SK-N-SH (cell line): ENCODE measurements at places on chromosomes 13 and 19. TPM values are rescaled to one million over a fixed set of nuclear protein-coding genes. Genes with fewer than 3 reads are reported as not detected.

- DNase-seq, result no peak
These were observed 8.9 kb downstream of the ZNF93 start for GRCh38 chr19:19909654-19910053.

- DNase-seq, result no peak
These were observed 36.6 kb downstream of the FOXO1 start for GRCh38 chr13:40629678-40630384.

DNA sequence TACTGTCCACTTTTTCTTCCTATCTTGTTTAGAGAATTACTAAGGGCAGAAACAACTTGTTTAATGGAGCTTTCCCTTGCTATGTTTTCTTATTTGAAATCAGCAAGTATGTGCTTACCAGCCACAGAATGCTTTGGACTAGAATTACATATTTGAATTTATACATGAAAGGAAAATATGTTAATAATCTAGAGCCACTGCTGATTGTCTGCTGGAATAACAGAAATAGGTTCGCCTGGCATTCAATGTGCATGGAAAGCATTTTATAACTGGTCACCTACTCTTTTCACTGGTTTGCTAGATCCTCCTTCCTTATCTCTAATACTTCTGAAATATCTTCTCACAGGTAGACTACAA lies 8.0 kb downstream of the EFNB2 start:
- no peak for DNase-seq

DNA sequence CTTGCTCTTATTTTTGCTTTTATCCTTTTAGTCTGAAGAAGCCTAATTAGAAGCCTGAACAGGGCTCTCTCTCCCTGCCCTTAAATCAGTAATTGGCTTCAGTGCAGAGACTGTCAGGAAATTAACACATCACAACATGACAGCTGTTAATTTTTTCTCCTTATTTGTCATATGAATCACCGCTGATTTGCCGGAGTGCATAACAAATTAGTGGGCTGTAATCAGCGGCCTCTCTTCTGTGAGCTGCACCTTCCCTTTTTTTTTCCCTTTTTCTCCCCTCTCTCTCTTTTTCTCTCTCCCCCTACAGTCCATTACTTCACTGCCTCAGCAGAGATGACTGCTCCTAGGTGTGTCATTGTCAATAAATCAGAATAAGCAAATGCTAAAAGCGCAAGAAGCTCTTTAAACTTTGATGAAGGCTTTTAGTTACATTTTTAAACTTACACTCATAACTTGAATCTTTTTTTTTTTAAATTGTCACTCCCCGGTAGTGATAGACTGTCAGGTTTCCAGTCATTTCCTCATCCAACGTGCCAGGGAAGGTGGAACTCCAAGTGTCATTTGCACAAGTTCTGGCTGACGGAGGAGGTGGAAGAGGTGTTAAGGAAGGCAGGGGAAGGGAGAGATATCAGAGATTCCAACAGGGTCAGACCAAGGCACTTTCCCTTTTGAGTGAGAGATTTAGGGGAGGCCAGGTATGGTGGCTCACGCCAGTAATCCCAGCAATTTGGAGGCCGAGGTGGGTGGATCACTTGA lies 197.1 kb upstream of the TSHZ3 start:
- no peak for DNase-seq

- no peak for DNase-seq
These were observed 99.7 kb downstream of the KCNRG start for GRCh38 chr13:50114961-50115360.

GRCh38 chr13:26448032-26448431 lies 109.5 kb upstream of the WASF3 start:
- DNase-seq, result no peak

DNA sequence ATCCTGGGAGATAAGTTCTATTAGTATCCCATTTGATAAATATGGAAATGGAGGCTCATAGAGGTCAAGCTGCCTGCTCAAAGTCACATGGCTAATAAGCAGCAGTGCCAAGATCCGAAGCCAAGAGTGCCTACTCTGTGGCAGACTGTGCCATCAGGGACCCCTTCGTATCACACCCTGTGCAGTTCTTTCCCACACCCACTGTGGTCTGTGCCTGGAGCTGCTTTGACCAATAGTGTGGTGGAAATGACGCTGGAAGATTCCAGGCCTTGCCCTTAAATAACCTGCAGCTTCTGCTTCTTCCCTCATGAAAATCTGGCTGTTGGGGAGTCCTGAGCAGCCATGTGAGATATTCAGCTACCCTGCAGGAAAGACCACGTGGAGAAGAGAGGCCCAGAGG lies 10.1 kb downstream of the OPA3 start:
- no peak for DNase-seq

GRCh38 chr13:31805841-31806240 lies 66.5 kb downstream of the RXFP2 start:
- no peak for DNase-seq

GRCh38 chr19:48477067-48477685 lies 8.0 kb downstream of the CYTH2 start:
- no peak for DNase-seq

DNA sequence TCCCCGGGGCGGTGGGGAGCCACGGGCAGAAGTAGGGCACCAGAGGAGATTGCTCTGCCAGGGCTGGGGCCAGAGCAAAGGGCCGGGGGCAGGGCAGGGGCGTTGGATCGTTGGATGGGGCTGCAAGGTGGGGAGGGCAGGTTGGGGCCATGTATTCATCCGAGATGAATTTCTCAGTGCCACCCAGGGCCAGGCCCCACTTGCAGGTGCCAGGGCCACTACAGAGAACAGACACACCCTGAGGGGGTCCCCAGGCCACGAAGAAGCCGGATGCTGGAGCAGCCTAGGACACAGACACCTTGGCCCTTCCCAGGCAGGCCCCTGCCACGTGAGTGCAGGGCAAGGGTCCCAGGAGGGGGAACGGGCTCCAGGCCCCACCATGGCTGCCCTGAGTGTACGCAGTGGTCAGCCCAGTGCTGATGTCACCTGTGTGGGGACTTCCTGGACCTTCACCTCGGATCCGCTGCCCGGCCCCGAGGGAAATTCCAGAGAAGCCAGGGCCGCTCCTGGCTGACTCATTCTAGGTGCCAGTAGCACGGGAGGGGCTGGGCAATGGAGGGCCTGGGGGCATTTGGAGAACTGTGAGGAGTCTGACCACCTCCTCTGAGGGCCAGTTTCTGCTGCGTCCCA lies 9.6 kb upstream of the SBNO2 start:
- peak; percentile 10 for DNase-seq

- no peak for DNase-seq
These were observed 66.6 kb downstream of the ARHGEF18 start for GRCh38 chr19:7415163-7415856.

DNA sequence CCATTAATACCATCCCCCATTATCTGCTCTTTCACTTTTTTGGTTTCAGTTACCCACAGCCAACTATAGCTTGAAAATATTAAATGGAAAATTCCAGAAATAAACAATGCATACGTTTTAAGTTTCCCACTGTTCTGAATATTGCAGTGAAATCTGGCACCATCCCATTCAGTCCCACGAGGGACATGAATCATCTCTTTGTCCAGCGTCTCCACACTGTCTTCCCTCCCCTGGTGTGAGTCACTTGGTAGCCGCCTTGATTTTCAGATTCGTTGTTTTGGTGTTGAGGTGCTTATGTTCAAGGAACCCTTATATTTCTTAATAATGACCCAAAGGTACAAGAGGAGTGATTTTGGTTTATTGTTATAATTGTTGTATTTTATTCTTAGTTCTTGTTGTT lies 246.1 kb downstream of the DCT start:
- no peak for DNase-seq

- no peak for DNase-seq
These were observed at the start of gene CSNK1G2 for GRCh38 chr19:1941146-1942077. Gene CSNK1G2, plus strand, starts transcription at chr19:1941172. Its CDS starts 28,601 bp downstream, at chr19:1969773.

GRCh38 chr13:67493835-67494234 lies 263.7 kb upstream of the PCDH9 start:
- no peak for DNase-seq

- DNase-seq, result no peak
These were observed 13.9 kb downstream of the RABAC1 start for GRCh38 chr19:41945135-41945766.

- no peak for DNase-seq
These were observed 146.3 kb downstream of the GGACT start for GRCh38 chr13:100442095-100442832.

- DNase-seq, result no peak
These were observed 89.7 kb downstream of the RAB20 start for GRCh38 chr13:110471833-110472162.

DNA sequence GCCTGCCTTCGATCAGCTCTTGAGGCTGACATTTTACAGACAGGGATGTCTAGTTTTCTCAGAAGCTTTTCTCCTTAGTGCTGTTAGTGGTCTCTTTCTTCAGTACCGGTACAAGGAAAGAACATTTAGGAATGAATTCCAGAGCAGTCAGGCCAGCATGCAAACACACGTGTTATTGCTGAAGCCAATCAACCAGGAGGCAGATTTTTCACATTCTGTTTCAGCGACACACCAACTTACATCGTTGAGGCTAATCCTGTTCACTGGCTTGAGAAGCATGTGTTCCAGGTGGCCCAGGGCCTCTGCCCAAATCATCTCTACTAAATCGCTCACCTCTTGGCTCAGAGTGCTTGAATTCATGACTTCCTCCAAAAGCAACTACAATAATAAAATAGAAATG lies 19.2 kb downstream of the PARP4 start:
- DNase-seq, result no peak

GRCh38 chr13:103354171-103354570 lies 288.0 kb upstream of the SLC10A2 start:
- peak; percentile 76 for DNase-seq

DNA sequence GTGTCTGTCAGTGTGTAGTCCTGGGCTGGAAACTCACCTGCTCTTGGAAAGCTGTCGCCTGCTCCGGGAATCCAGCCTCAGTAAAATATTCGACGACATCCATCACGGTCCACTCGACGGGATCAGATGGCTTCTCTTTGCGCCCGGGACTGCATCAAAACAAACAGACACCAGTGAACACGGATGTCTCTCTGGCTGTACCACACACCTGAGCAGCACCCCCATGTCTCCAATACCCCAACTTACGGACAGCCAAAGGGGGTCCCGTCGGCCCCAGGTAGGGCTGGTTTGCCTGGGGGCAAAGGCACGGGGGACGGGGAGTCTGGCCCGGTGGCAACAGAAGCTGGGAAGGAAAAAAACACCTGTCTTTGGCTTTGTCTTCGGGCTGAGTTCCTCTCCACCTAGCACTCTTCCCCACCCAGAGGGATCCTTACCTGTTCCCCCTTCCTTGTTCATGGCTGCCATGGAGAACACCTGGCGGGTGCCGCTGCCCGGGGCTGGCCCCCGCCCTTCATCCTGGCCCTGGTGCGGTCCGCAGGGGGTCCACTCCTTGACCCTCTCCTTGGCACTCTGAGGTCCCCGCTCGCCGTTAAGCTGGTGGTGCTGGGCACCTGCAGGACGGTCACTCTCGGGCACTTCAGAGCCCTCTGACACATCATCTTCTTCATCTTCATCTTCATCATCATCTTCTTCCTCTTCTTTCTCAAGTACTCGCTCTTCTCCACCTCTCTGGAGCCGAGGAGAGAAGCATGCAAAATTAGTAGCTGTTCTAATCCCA lies 1.7 kb downstream of the SAMD1 start:
- no peak for DNase-seq

DNA sequence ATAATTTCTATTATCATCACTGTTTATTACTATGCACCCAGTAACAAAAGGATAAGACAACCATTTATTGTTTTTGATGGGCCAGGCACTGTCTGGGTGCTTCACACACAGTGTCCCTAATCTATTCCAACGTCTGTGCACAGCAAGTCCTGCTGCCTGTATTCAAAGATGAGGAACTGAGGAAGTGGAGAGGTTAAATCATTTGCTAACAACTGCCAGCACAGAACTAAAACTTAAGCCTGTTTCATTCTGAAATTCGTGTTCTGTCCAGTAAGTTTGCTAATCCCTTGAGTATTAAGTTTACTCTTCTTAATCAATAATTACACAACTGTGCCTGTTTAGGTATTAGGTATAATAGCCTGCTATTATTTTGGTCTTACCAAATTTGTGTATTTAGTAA lies 41.9 kb downstream of the TEX26 start:
- DNase-seq, result no peak

DNA sequence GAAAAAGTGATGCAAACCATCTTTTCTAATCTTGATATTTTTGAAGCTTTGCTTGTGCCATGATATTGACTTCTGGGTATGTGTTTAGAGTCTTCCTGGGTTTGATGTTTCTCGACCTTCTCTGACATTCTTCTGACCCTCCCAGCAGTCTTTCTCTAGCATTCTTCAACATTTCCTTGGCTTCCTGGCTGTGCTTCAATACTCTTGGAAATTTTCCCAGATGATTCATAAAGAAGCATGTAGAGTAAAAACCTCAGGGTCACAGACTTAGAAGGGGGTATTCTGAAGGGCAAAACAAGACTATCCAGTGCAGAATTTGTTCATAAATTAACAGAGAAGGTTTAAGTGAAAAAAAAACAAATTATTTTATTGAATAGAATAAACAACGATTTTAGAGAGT lies 946.3 kb upstream of the PCDH9 start:
- DNase-seq, result no peak

DNA sequence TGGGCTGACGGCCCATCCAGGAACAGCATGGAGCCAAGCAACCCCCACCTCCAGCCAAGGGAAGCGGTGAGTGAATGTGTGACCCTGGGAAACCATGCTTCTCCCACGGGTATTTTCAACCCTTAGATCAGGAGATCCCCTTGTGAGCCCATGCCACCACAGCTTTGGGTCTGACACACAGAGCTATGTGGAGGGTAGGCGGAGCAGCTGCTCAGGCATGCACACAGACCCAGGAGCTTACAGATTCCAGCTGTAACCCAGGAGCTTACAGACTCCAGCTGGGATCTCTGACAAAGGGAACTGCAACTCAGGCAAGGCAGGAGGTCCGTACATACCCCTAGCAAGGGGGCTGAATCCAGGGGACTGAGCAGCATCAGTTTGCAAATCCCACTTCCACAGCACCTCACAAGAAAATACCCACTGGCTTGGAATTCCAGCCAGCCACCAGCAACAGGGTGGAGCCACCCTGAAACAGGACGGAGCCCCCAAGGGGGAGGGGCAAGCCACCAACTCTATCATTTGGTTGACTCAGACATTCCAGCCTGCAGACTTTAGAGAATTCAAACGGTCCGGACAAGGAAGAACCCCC lies 40.8 kb upstream of the RFXAP start:
- DNase-seq, result no peak

GRCh38 chr19:51410950-51411748 lies 6.3 kb downstream of the SIGLEC10 start:
- no peak for DNase-seq

PBX4 gene
- 5.1 and 6.4 TPM in 2 replicates for polyA plus RNA-seq

RASGRP4 gene
- polyA plus RNA-seq, result not detected in 2 replicates

CGB1 gene
- not detected in 2 replicates for polyA plus RNA-seq

KLK15 gene
- not detected in 2 replicates for polyA plus RNA-seq

LRCH1 gene
- polyA plus RNA-seq, result 5.5 and 7.8 TPM in 2 replicates

URAD gene
- not detected in 2 replicates for polyA plus RNA-seq

OLFM2 gene
- polyA plus RNA-seq, result 8.2 and 10.7 TPM in 2 replicates

TNFSF13B gene
- polyA plus RNA-seq, result 0.03 and 0.26 TPM in 2 replicates
